ENCODE measurements at places on chromosomes 12 and 14.

DNA sequence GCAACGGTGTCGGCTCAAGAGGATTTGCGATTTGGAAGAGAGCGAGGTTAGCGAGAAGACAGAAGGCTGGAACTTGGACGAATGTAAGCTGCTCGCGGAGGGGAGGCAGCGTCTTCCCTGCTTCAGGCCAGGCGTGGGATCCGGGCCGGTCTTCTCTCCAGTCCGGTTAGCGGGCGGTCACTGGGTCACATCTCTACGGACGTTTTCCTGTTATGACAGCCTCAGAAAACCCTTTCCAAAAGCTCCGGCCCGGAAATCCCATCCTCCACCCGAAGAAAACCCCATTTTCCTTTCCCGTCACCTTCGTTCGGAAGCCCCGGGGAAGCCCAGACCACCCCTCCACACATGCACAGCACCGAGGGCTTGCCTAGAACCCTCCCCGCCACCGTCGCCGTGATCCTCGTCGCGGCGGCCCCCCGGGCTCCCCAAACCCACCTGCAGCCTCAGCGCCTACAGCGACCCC lies 268 bp downstream of the NDUFB1 start:
- DNase-seq: no peak

DNA sequence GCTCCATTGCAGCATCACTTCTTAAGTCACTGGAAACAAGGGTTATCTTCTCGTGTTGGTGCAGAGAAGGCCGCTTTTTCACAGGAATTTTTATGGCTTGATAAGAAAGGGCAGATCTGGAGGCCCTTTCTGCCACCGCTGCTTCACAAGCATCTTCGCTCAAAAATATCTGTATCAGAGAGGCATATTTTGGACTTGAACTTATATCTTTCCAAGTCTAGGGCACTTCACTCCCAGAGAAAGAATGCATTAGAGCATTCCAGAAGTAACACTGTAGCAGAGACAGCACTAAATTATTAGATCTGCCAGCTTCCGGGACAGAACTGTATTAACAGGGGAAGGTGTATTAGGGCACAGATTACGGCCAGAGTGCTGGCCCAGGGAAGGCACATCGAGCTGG lies 151.7 kb upstream of the AMIGO2 start:
- DNase-seq: no peak

- no peak for DNase-seq
Observed at GRCh38 chr14:68268719-68269118, 449.1 kb downstream of the RAD51B start.

DNA sequence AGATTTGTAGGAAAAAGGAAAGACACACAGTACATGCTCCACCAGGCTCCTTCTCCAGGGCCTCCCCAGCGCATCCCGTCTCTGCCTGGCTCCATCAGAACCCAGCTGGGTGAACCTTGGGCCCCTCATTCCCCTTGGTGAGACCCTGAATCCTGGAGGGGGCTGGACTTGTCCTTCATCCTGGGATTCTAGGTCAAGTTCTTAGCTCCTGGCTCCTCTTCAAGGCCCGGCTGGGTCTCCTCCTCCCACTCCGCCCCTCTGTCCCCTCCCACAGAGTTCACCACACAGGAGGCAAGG lies 49.2 kb downstream of the PSMA6 start:
- DNase-seq: no peak

GRCh38 chr12:109277899-109278762 lies 31.0 kb downstream of the FOXN4 start:
- no peak for DNase-seq

DNA sequence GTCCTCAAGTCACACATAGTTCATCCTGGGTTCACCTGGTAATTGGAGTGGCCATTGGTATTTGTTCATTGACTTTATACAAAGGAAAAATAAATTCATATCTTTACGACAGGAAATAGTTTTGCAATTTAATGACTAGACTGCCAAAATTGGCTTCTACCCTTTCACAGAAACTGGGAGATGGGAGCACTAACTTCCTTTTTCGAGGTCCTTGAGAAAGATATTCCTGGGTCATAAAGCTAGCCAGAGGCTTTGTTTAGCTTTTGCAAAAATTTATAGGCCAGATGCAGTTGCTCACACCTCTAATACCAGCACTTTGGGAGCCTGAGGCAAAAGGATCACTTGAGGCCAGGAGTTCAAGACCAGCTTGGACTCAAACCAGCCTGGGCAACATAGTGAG lies 10.2 kb upstream of the OR11G2 start:
- DNase-seq: no peak

DNA sequence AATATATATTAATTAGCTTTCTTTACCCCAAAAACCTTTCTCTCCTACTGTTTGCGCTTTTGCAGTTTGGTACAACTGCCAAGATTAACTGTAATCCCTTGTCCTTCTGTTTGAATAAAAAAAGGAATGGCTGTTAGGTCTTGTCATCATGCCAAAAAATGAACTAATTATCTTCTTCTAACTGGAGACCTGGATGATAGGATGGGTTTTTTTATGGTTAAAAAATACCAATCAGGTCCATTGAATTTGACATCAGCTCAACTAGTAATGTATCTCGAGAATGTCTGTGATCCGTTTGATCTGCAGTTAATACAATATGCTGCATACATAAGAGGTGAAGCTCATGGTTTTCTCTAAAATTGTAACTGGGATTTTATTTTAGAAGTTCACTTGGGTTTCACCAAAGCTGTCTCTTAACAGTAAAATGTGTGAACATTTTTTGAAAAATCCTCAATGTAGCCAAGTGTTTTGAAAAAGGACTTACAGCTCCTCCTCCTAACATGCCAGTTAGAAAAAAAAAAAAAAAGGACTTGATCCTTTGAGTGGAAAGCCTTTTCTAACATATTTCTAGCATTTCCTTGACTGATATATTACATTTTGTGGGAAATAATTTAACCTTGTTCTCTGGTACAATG lies 96.8 kb downstream of the SRGAP1 start:
- no peak for DNase-seq

GRCh38 chr14:89011355-89012281 lies 187.2 kb downstream of the TTC8 start:
- DNase-seq: no peak

- no peak for DNase-seq
Observed at GRCh38 chr12:124668602-124669001, 101.2 kb upstream of the NCOR2 start.

- no peak for DNase-seq
Observed at GRCh38 chr12:76272287-76272686, 75.9 kb downstream of the BBS10 start.

DNA sequence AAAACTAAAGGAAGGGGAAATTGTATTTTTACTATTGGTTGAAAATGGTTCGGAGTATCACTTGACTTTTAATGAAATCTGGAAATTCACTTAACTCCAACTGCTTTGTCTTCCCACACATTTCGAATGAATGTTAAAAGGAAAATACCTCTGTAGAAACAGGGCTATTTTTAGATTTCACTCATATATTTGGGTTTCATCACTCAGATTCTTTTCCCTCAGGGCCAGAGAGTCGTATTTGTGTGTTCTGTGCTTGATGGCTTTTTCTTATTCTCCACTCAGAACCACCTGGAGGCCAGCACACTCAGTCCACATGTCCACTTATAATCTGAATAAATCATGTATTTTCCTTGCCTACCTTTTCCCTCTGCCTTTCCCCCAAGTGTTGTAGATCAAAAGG lies 40.0 kb downstream of the DAAM1 start:
- DNase-seq: no peak

- DNase-seq: no peak
Observed at GRCh38 chr14:75497191-75497590, 25.1 kb upstream of the BATF start.

GRCh38 chr12:20212658-20213555 lies 155.4 kb upstream of the PDE3A start:
- no peak for DNase-seq

DNA sequence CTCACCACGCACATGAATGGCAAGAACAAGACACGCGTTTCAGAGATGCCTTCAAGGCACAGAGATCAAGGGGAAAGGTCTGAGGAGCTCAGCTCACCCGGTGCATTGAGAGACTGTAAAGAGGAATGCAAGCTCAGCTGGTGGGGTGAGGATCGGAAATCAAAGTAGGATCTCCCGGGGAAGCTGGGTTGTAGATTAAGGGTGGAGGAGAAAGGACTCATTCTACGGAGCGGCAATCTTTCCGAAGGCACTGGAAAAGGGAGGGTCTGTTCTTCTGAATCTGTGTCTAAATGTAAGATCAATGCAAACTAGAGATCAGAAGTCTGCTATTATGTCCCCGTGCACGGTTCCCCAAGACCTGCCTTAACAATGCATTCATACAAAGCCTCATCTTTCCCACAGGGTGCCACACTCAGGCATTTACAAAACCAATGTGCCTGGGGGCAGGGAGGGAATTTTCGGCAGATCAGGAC lies 41.6 kb upstream of the PYGL start:
- DNase-seq: no peak

GRCh38 chr14:92982956-92983355 lies 60.0 kb downstream of the CHGA start:
- DNase-seq: no peak

GRCh38 chr14:100692859-100693558 lies 33.7 kb upstream of the DLK1 start:
- DNase-seq: no peak

GRCh38 chr14:96639550-96639949 lies 137.4 kb downstream of the PAPOLA start:
- DNase-seq: no peak

- DNase-seq: no peak
Observed at GRCh38 chr12:56164345-56164729, 6.2 kb downstream of the MYL6 start.

GRCh38 chr12:91721023-91721422 lies 424.6 kb downstream of the BTG1 start:
- DNase-seq: no peak

GRCh38 chr12:52234223-52234810 lies 1.3 kb downstream of the KRT7 start:
- DNase-seq: no peak

GRCh38 chr14:106269029-106269428 lies 742.6 kb downstream of the TMEM121 start:
- DNase-seq: no peak

DNA sequence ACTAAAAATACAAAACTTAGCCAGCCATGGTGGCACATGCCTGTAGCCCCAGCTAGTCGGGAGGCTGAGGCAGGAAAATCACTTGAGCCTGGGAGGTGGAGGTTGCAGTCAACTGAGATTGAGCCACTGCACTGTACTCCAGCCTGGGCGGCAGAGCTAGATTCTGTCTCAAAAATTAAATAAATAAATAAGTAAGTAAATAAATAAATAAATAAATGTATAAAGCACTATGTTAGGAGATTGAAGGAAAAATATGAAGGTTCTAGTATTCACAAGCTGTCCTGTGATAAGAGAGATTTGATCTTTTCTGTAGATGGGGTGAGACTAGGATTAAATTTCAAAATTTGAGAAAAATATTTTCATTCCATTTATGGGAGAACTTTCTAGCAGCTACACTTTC lies 5.7 kb downstream of the DNAJC22 start:
- no peak for DNase-seq
